Naive thymus-derived CD8-positive, alpha-beta T cell (primary cell): ENCODE measurements at places on chromosomes 12 and 14.

GRCh38 chr12:131684015-131684725 is 26.7 kb upstream of the SFSWAP start:
- no peak overlapping the region for H3K4me3 ChIP-seq
- H3K27ac ChIP-seq = no peak overlapping the region
- no peak for DNase-seq
- H3K27me3 ChIP-seq = peaks cover 29% of the 10 kb centered on the region
- no peaks in the 10 kb centered on the region for H3K36me3 ChIP-seq
- peaks cover 8% of the 10 kb centered on the region for H3K4me1 ChIP-seq

- no peaks in the 10 kb centered on the region for H3K4me1 ChIP-seq
- H3K4me3 ChIP-seq = no peak overlapping the region
- no peaks in the 10 kb centered on the region for H3K27me3 ChIP-seq
Observed at GRCh38 chr14:47539031-47539461, 136.4 kb downstream of the MDGA2 start.

- H3K4me3 ChIP-seq = no peak overlapping the region
- H3K4me1 ChIP-seq = peaks cover 15% of the 10 kb centered on the region
- H3K27me3 ChIP-seq = peaks cover 4% of the 10 kb centered on the region
- no peaks in the 10 kb centered on the region for H3K36me3 ChIP-seq
Observed at GRCh38 chr12:46904406-46905238, 78.8 kb upstream of the SLC38A4 start.

GRCh38 chr14:65840786-65841185 is 428.3 kb downstream of the FUT8 start:
- H3K36me3 ChIP-seq = no peaks in the 10 kb centered on the region
- H3K4me1 ChIP-seq = peaks cover 86% of the 10 kb centered on the region
- DNase-seq = no peak
- H3K27me3 ChIP-seq = no peaks in the 10 kb centered on the region

DNA sequence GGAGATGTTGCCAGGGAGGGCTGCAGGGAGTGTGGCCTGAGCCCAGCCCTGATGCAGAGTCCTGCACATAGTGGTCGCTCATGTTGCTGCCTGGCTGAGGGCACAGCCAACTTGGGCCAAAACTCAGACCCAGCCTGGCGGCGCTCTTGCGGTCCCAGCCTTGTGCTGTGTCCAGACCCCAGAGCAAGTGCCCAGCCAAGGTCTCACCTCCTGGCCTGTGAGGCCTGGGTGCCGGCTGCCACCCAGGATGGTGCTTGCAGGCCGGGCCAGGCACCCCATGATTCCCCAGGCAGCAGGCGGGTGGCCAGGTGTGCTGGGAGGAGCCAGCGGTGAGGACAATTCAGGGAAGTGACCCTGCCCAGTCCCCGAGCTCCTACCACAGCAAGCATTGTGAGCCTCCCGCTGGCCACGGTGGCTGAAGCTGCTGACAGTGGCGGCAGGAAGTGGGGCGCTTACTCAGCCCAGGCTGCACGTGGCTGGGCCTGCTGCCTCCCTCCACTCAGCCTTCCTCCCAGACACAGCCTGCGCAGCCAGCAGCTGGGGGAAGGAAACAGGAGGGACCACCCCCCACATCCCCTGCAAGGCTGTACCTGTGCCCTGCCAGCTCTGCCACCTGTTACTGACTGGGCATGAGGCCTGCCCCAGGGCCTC is 17.7 kb upstream of the PGF start:
- no peak overlapping the region for H3K27ac ChIP-seq
- H3K27me3 ChIP-seq = no peaks in the 10 kb centered on the region
- H3K36me3 ChIP-seq = no peaks in the 10 kb centered on the region

- H3K27me3 ChIP-seq = no peaks in the 10 kb centered on the region
- DNase-seq = no peak
- H3K27ac ChIP-seq = no peak overlapping the region
- H3K4me1 ChIP-seq = no peaks in the 10 kb centered on the region
- no peak overlapping the region for H3K4me3 ChIP-seq
Observed at GRCh38 chr12:41287500-41288141, 99.5 kb downstream of the PDZRN4 start.

GRCh38 chr12:92468358-92469020 is 234.3 kb upstream of the PLEKHG7 start:
- DNase-seq = no peak
- H3K36me3 ChIP-seq = no peaks in the 10 kb centered on the region
- H3K4me3 ChIP-seq = no peak overlapping the region
- no peaks in the 10 kb centered on the region for H3K27me3 ChIP-seq

GRCh38 chr12:11884706-11885105 is 186.0 kb upstream of the BCL2L14 start:
- DNase-seq = no peak
- peaks cover 78% of the 10 kb centered on the region for H3K36me3 ChIP-seq
- H3K27ac ChIP-seq = no peak overlapping the region
- no peaks in the 10 kb centered on the region for H3K4me1 ChIP-seq

- H3K27ac ChIP-seq = no peak overlapping the region
- no peak overlapping the region for H3K4me3 ChIP-seq
- no peak for DNase-seq
- no peaks in the 10 kb centered on the region for H3K27me3 ChIP-seq
- H3K4me1 ChIP-seq = no peaks in the 10 kb centered on the region
Observed at GRCh38 chr12:23236811-23237210, 611.8 kb downstream of the ETNK1 start.

DNA sequence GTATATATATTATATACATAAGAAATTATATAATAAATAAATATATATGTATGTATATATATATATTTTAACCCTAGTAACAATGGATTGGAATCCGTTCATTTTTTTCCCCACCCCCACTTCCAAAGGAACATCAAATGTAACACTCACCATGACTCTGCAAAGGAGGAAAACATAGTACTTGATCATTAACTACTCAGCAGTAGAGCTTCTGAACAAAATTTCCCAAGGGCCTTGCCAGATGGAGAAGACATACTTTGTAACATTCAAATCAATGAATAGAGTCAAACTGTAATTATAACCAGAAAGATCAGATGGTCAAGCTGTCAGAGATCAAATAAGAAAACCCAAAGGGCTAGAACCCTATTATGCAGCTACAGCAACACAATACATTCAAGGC is 126.0 kb upstream of the CNTN1 start:
- no peaks in the 10 kb centered on the region for H3K36me3 ChIP-seq
- H3K27ac ChIP-seq = no peak overlapping the region
- H3K4me1 ChIP-seq = no peaks in the 10 kb centered on the region

- H3K4me3 ChIP-seq = no peak overlapping the region
- H3K36me3 ChIP-seq = no peaks in the 10 kb centered on the region
- no peak overlapping the region for H3K27ac ChIP-seq
Observed at GRCh38 chr14:81772381-81772780, 238.7 kb upstream of the SEL1L start.

GRCh38 chr14:34700622-34701130 is 13.7 kb downstream of the CFL2 start:
- H3K4me3 ChIP-seq = no peak overlapping the region
- DNase-seq = no peak
- H3K36me3 ChIP-seq = no peaks in the 10 kb centered on the region
- no peaks in the 10 kb centered on the region for H3K4me1 ChIP-seq

GRCh38 chr14:105144666-105145380 is 23.8 kb downstream of the JAG2 start:
- H3K4me1 ChIP-seq = no peaks in the 10 kb centered on the region
- DNase-seq = no peak
- H3K27me3 ChIP-seq = no peaks in the 10 kb centered on the region
- peaks cover 2% of the 10 kb centered on the region for H3K36me3 ChIP-seq
- H3K4me3 ChIP-seq = no peak overlapping the region
- no peak overlapping the region for H3K27ac ChIP-seq

- H3K27me3 ChIP-seq = no peaks in the 10 kb centered on the region
- DNase-seq = no peak
- H3K4me1 ChIP-seq = peaks cover 4% of the 10 kb centered on the region
Observed at GRCh38 chr14:74049876-74050495, 30.8 kb downstream of the BBOF1 start.

DNA sequence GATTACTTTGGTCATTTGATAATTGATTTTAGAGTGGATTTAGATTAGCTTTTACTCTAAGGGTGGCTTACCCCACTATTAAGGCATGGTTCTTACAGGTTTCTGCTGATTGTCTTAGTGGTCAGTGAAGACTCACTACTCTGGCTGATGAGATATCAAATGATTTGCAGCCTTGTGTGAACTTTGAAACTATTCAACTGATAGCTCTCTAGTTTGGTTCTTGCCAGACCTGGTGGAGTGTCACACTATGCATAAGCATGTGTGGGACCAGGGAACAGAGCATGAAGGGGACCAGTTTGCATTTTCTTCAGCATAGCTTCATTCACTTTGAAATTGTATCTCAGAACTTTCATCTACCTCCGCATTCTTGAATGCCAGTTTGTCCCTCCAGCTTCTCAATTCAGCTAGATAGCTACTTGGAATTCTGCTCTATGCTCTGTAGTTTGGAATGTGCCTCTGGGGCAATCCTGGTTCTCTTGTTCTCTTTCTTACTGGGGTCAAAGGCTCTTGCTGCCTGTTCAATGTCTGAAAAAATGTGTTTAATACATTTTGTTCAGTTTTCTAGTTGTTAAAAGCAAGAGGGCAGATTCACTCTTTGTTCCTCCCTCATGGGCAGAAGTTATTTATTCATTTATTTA is 12.7 kb downstream of the SCYL2 start:
- no peaks in the 10 kb centered on the region for H3K27me3 ChIP-seq
- no peak overlapping the region for H3K27ac ChIP-seq
- H3K36me3 ChIP-seq = peaks cover 28% of the 10 kb centered on the region
- no peak overlapping the region for H3K4me3 ChIP-seq
